Activated CD4-positive, alpha-beta T cell treated with anti-CD3 and anti-CD28 coated beads, Interleukin-2, amount 50 U/mL, for 1 hour (primary cell): ENCODE measurements at places on chromosomes 7 and 10.

- no peak for DNase-seq
Observed at GRCh38 chr10:111107023-111107422, 30.2 kb downstream of the ADRA2A start.

- DNase-seq, result no peak
Observed at GRCh38 chr7:105617280-105618015, 36.2 kb upstream of the EFCAB10 start.

- no peak for DNase-seq
Observed at GRCh38 chr10:132628966-132629900, 91.6 kb downstream of the INPP5A start.

DNA sequence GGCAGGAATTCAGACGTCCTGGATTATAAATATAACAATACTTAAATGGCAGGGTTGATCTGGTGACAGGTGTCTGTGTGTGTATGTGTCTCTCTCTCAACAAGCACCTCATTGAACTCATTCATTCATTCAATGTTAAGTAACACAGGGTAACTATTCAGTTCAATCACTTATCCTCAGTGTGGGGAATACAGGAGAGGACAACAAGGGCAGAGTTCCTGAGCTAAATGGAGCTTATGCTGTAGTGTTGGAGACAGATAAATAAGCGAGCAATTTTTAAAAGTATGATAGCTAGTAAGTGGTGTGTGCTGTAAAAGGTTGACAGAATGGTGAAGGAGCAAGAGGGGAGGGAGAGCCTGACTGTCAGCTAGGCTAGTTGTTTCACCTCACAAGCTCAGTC is 178.4 kb downstream of the DGKI start:
- DNase-seq, result no peak

DNA sequence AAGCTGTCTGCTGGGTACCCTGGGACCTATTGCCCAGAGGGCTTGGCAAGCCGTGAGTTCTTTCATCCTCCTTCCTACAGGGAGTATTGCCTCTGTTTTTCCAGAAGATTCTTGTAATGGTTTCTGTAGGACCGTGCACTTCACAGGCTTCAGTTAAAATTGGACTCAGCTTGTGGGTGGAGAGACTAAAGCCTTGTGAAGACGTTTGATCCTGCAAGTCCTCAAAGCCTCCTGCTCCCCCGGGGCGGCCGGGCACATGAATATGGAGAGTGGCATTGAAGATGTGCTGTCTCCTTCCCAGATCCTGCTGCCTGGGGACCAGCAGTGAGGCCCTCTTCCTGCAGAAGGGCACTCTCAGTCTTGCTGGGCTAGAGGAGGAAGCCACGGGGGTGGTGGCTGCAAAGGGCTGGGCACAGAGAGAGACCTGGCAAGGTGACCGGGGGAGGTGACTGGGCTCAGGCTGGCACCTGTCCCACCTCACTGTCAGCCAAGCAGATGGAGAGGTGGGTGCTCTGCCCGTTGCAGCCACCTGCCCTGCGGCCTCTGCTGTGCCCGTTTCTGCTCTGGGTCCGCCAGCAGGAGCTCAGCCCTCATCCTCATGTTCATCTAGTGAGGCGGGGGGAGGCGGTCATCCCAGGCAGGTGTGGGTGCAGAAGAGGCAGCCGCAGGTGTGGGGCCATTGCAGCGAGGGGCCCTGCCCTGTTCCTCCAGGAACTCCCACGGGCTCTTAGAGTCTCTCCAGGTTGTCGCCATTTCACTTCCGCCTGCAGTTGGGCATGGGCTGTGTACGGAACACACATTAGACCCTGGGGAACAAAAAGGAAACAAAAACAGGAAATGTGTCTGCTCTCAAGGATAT is 55.7 kb downstream of the TMEM209 start:
- no peak for DNase-seq

GRCh38 chr10:112173206-112173605 is 10.4 kb downstream of the GPAM start:
- no peak for DNase-seq

- DNase-seq, result no peak
Observed at GRCh38 chr7:18829858-18830285, 287.6 kb downstream of the TWIST1 start.

DNA sequence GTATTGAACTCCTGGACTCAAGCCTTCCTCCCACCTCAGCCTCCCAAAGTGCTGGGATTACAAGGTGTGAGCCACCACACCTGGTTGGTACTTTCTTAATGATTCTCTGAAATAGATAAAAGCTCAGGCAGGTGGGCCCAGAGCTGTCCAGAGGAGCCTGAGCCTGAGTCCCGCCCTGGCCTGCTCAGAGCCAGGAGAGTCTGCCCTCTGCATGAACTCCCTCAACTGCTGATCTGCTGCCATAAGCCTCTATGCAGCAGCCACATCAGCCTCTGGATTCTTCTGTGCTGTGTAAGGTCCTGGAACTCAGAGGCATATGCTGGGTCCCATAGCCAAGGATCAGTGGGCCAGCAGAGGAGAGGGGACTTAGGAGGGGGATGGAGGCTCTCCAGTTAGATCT is 23.1 kb upstream of the DDIT4 start:
- DNase-seq, result no peak

DNA sequence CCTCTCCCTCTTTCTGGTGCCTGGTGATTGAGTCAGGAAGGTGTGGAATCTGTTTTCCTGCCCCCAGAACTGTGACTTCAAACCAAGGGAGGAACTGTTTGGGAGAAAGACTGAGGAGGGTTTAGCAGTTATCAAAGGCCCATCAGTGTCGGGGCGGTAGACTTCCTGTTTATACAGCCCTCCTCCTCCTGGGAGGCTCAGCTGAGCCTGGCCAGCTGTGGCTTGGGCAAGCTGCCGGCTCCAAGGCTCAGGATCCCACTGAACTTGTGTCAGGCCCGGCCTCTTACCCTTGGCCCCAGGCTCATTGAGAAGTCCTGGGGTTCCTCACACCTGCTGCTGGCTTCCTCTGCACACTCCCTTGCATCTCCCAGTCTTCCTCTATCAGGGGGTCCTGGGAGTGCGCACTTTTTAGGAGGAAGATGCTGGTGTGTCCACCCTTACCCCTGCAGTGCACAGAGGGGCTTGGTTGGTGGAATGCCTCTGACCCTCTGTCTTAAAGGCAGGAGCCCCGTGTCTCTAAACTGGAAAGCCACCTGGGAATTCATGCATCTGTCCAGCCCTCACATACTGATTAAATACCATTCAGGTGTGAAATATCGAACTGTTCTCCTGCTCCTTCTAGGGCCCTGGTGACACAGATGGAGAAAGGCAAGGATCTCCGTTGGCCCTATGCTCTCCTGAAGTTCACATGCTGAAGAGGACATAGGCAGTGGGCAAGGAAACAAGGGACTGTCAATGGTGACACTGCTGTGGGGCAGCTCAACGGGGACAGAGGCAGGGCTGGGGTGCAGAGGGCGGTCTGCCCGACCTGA is 32.4 kb downstream of the CXCL12 start:
- no peak for DNase-seq

DNA sequence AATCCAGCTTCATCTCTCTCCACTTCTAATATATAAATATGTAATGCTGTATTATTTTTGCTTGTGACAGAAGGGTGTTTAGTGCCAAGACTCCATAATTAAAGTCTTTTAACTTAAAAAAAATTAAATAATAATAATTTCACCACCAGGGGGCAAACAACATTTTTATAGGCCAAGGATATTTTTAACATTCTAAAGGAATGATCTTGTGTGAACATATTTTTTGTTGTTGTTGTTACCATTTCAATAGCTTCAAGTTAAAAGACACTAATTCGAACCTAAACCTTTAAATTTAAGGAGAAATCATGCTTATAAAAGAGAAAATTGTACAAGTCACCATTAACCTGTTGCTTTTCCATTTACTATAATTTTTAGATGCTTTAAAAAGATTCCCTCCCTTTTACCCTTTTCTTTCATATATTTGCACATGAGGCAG is 7.5 kb upstream of the DNAJC1 start:
- no peak for DNase-seq

DNA sequence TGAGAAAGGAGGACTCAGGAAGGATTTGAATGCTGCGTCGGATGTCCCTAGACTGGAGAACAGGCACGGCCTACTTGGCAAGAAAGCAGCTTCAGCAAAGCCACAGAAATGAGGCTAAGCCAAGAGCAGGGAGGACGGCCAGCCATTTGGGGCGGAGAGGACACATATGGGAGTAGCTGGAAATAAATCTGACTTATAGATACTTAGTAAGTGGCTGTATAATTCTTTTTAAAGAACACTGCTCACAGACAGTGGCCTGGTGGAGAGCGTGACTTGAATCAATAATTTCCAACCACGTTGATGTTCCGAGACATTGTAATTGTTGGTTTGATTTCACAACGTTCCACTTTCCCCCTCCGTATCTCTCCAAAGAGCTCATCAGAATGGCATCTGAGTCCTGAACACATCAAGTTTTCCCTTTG is 67.7 kb upstream of the JCAD start:
- DNase-seq, result no peak

- DNase-seq, result no peak
Observed at GRCh38 chr7:124689523-124689922, 76.1 kb downstream of the GPR37 start.

- no peak for DNase-seq
Observed at GRCh38 chr7:25845464-25845863, 306.5 kb upstream of the NFE2L3 start.

GRCh38 chr10:23294638-23295247 is 49.9 kb downstream of the C10orf67 start:
- DNase-seq, result no peak

GRCh38 chr7:100546129-100546925 is 7.3 kb downstream of the AGFG2 start:
- no peak for DNase-seq

DNA sequence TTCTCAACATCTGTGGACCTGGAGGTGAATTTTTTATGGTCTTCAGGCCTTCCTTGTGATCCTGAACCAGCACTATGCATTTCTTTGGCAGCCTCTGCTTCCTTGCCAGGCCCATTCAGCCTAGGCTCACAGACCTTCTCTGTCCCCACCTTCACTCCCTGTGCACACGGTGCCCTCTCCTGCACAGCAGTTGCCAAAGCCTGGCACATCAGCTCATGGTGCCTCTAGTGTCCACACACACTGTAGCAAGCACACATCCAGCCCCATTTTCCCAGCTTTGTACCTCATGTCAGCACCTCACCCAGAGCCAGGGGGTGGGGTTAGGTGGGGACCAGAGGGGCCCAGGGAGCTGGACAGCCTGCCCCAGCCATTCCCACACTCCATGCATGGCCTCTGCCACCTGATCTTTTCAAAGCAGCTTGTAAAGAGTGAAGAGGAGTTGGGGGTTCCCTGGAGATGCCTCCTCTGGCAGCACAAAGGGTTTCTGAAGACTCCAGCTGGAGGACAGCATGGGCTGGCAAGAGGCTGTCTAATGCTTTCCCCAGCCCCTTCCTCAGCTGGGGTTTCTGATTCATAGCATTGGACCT is 57.9 kb upstream of the TMEM72 start:
- DNase-seq, result no peak

- no peak for DNase-seq
Observed at GRCh38 chr7:26162431-26162830, 10.4 kb downstream of the NFE2L3 start.

GRCh38 chr7:76191783-76192240 is 9.9 kb upstream of the SRRM3 start:
- DNase-seq, result no peak

GRCh38 chr10:112588225-112588990 is 141.4 kb downstream of the VTI1A start:
- DNase-seq, result no peak

GRCh38 chr10:20760460-20760859 is 136.7 kb downstream of the NEBL start:
- DNase-seq, result no peak

DNA sequence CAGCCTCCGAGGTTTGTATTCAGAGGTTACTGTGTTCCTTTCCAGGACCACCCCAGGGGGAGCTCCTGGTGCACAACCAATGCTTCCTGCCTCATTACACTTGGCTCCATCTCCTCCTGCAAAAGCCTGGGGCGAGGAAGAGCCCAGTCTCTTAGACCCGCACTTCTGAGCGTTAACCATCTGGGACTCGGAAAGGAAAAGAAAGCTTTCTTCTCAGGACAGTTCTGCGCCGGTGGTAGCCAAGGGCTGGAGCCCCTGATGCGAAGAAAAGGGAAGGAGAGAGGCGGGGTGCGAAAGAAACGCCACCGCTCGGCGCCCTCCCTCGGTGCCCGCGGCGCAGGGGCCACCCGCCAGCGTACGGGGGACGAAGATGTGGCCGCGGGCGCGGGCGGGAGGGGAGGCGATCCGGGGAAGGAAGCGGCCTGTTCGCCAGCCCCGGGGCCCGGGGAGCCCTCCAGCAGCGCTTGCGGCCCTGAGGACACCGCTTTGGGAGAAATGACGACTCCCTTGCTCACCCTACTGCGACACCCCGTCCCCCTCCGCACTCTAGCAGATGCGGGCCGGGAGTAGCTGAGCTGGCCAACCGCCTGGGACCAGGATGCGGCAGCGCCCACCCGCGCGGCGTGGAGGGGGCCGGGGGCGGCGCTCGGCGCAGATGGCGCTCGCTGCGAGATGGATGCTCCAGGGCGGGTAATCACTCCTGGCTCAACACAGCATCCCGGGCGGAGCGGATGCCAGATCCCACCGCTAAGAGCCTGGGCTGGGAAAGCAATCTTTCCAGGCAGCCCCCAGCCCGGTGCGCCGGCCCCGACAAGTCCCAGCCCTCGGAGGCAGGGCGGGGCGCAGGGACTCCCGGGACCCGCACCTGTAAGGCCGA is 1.3 kb downstream of the NRCAM start:
- DNase-seq, result no peak

DNA sequence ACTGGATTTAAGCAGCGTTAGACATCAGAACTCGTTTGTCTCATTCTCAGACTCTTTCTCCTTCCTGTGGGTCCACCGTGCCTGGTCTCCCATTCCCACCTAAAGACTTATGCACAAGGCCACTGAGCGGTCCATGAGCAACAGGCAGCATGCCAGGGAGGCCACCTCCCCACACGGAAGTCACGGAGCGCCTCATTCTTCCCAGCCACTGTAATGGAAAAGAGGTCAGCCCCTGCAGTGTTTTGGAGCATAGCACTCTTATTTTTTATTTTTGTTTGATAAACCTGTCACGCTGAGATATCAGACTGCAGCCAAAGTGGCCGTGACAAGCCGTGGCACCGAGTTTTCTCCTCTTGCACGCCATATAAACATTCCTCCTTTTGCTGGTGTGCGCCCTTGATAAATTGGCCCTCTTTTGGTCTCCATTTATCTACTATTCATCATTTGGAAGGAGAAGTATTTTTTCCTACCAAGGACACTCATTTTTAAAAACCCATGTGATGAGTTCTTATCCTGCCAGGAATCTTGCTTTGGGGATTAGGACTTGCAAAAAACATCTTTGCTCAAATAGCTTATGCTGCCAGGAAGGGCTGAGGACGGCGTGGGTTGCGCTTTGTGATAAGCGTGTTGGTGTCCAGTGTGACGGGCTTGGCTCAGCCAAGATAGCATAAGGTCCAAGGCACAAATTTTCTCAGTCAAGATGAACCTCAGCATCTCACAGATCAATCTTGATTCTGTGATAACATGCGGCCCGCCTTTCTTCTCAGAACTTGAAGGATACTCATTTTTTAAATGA is 206.0 kb downstream of the CCDC3 start:
- no peak for DNase-seq

- no peak for DNase-seq
Observed at GRCh38 chr10:17145239-17145638, 15.6 kb upstream of the CUBN start.
